ENCODE measurements at places on chromosomes 3 and 15.

DNA sequence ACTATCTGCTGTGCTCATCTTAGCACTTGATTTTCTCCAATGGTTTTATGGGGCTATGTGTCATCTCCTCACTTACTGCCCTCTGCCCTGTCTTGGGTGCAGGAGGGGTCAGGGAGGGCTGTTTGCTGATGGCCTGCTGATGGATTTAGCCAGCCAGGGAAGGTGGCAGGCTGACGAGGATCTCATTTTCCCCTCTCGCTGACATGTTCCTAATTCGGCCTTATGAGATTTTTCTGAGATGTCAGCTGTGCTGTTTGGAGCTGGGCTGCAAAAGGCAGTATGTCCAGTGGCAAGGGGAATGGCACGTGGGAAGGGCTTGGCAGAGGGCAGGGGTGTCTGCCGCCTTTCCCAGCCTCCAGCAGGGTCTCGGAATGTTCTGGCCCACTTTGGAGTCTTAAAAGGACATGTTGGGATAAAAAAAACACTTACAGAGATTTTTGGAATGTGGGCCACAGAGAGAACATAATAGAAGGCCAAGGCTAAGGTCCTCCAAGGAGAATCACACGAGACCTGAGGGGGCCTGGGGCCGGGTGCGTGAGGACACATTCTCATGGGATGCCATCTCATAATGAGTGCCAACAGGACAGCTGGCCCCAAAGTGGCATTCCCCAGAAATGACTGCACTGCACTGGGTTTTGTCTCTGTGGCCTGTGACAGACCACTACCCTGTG is 303.8 kb downstream of the TLE3 start:
- DNase-seq, result peak; percentile 10

DNA sequence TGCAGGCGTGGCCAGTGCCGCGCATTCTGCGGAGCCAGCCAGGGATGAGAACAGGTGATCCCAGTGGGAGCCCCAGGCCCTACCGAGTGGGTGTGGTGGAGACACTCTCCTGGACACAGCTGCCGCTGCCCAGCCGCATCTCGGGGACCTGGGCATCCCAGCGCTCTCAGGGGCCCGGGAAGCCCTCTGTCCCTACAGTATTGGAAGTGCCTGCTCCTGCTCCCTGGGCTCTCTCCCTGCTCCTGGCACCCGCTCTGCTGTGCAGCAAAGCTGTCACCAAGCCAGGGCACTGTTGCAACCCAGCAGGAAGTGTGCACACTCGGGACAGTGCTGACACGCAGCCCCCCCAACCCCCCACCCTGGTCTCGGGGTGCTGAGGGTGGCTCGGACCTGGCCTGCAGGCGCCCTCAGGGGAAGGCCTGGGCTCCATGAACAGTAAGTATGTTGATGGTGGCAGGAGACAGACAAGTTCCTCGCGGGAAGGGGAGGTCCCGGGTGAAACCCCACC is 1177.4 kb upstream of the GBE1 start:
- peak; percentile 18 for DNase-seq

- no peak for DNase-seq
These were observed 230.7 kb downstream of the CADPS start for GRCh38 chr3:62644493-62644892.

GRCh38 chr15:84783493-84784251 is 33.5 kb upstream of the ALPK3 start:
- peak; percentile 78 for DNase-seq

DNA sequence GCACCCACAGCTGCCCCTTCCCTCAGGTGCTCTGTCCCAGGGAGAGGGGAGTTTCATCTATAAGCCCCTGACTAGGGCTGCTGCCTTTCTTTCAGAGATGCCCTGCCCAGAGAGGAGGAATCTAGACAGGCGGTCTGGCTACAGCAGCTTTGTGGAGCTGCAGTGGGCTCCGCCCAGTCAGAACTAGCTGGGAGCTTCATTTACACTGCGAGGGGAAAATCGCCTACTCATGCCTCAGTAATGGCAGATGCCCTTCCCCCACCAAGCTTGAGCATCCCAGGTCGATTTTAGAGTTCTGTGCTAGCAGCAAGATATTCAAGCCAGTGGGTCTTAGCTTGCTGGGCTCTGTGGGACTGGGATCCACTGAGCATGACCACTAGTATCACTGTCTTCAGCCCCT is 181.2 kb upstream of the RARB start:
- peak; percentile 51 for DNase-seq

- DNase-seq, result no peak
These were observed 828.5 kb upstream of the NECTIN3 start for GRCh38 chr3:110243081-110243480.

DNA sequence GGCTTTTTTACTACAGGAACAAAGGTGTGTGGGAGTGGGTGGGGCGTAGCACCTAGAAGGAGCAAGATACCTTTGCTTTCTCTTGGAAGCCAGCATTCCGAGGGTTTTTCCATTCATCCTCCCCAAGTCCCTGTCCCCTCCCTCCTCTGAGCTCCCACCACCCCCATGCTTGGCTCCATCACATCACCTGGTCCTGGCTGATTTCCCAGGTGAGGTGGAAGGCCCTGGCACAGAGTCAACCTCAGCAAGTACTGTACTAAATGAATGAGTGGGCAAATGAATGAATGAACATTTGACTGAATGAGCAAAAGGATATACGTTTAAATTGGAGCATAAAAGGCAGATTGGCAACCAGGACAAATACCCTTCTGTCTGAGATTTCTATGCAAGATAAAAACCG is 45.4 kb downstream of the DZIP1L start:
- no peak for DNase-seq

DNA sequence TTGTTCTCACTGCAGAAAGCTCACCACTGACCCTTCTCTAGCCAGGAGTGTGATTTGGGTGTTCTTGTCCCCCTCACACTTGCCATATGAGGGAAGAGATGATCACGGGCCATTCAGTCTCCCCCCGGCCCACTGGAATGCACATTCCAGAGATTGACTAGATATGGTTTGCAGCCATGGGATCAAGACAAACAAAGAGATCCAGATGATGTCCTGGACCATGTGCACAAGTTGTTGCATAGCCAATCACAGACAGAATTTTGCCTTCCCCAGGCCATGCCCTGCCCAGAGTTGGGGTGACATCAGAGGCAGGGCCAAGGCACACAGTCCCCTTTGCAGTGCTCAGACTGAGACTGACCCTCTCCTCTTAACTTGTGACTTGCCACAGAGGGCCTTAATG is 14.8 kb downstream of the MUC13 start:
- no peak for DNase-seq

- no peak for DNase-seq
These were observed 32.5 kb downstream of the MYO5A start for GRCh38 chr15:52496175-52496574.

DNA sequence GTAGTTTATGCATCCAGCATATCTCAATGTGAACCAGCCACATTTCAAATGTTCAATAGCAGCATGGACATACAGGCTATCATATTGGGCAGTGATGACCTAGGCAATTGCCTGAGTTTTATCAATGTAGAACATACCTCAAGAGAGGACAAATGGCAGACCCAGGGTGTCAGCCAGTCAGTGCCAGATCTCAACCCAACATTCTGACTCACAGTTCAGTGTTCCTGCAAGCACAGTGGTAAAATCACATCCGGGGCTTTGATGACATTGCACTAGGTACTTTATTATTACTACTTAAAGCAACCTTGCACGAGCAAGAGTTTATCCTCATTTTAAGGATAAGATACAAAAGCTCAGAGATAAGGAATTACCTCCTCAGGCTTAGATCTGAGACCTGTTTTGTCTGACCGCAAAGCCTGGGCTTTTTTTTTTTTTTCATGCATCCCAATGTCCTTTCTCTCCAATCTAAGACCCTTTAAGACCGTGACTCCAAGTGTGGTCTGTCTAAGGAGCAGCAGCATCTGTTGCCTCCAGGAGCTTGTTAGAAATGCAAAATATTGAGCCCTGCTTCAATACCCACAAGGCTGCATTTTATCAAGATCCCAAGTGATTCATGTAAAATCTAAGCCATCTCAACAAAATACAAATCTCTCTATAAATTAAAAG is 60.1 kb downstream of the SLC12A1 start:
- DNase-seq, result no peak

GRCh38 chr3:126914226-126914625 is 68.7 kb upstream of the PLXNA1 start:
- DNase-seq, result no peak

GRCh38 chr3:31094048-31094447 is 199.6 kb upstream of the GADL1 start:
- no peak for DNase-seq

- DNase-seq, result peak; percentile 76
These were observed 62.2 kb downstream of the TIGIT start for GRCh38 chr3:114356066-114356465.

GRCh38 chr3:13495351-13495813 is 15.3 kb downstream of the HDAC11 start:
- DNase-seq, result no peak

DNA sequence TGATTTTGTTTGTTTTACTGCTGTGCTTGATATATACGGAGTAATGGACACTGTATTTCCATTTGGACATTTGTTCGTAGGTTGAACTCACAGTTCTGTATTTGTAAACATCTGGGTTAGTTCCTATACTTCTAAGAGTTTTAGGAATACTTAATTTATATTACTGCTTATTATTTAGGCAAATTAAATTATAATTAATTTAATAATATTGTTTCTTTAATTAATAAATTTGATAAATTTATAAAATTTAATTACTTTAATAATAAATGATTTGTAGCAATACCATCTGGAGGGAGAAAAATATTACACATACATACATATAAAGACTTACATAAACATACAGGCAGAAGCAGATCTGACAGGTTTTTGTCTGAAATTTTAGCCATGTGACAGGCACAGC is 14.5 kb upstream of the B4GALT4 start:
- DNase-seq, result no peak

- DNase-seq, result no peak
These were observed 12.6 kb downstream of the CD86 start for GRCh38 chr3:122067588-122068240.

DNA sequence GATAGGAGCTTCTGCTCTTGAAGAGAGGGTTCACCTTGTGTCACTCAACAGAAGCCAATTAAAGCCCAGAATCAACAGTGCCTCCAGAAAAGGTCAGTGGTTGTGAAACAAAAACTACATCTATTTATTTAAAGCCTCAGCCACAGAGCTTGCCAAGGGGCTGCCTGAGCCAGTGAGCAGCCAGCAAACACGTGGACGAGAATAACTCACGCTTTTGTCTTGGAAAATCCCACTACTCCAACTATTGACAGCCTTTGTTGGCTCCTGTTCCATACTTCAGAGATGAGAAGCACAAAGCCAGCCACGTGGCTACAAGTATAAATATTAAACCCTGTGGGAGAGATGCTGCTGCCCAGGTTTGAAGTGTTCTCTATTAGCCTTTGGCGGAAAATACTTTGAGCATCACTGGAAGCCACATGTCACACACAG is 10.3 kb downstream of the GPR156 start:
- no peak for DNase-seq

- no peak for DNase-seq
These were observed 37.1 kb downstream of the ADAMTS9 start for GRCh38 chr3:64650715-64651114.

Data from H9 (cell line).